ENCODE measurements at places on chromosomes 6 and 20. TPM values are rescaled to one million over a fixed set of nuclear protein-coding genes. Genes with fewer than 3 reads are reported as not detected.

The WFDC6 gene
- total RNA-seq = not detected

The PTCHD4 gene
- total RNA-seq = 0.29 TPM

The CFAP61 gene
- total RNA-seq = not detected

DNA sequence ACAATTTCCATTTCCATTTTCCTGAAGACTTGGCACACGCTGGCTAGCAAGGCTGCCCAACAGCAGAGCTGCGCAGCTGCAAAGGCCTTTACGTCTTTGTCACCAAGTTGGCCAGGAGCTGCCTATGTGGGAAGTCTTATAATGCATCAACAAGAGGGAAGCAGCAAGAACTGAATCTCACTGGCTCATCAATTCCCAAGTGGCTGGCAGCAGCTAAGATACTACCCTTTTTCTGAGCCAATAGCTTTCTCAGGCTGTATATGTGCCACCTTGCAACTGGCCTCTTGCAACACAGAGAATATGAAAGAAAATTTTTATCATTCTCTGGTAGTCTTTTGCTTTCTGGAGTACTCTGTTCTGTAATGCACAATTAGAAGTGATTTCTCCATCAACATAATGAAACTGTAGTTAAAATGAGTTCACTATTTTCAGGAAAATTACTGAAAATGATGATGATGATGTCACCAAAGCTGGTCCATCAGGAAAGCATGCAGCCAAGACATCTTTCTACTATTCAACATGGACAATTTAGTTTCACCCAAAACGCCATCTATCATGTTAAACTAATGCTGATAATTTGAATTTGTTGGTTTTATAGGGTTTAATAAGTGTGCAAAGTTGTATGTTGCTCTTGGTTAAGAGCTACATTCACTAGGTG, 97.3 kb upstream of the FOXA2 start:
- no peaks in the 10 kb centered on the region for H3K27me3 ChIP-seq
- no peak for DNase-seq
- no peaks in the 10 kb centered on the region for H3K4me1 ChIP-seq
- H3K27ac ChIP-seq = no peak overlapping the region
- H3K36me3 ChIP-seq = no peaks in the 10 kb centered on the region
- no peak overlapping the region for H3K4me3 ChIP-seq

GRCh38 chr6:3373597-3374203, 83.2 kb downstream of the SLC22A23 start:
- H3K4me3 ChIP-seq = no peak overlapping the region
- no peak for DNase-seq
- H3K4me1 ChIP-seq = no peaks in the 10 kb centered on the region
- no peaks in the 10 kb centered on the region for H3K36me3 ChIP-seq
- H3K27ac ChIP-seq = no peak overlapping the region
- H3K27me3 ChIP-seq = no peaks in the 10 kb centered on the region

GRCh38 chr6:138653435-138653834, 120.1 kb upstream of the CCDC28A start:
- H3K36me3 ChIP-seq = no peaks in the 10 kb centered on the region
- no peaks in the 10 kb centered on the region for H3K4me1 ChIP-seq
- no peak for DNase-seq
- no peak overlapping the region for H3K4me3 ChIP-seq

- H3K4me1 ChIP-seq = no peaks in the 10 kb centered on the region
- H3K27ac ChIP-seq = no peak overlapping the region
- no peak for DNase-seq
- no peak overlapping the region for H3K4me3 ChIP-seq
Observed at GRCh38 chr6:159116343-159116742, 52.9 kb upstream of the FNDC1 start.

- DNase-seq = no peak
- no peaks in the 10 kb centered on the region for H3K36me3 ChIP-seq
- H3K27ac ChIP-seq = no peak overlapping the region
- H3K27me3 ChIP-seq = no peaks in the 10 kb centered on the region
Observed at GRCh38 chr6:163554663-163555062, 140.1 kb downstream of the QKI start.

DNA sequence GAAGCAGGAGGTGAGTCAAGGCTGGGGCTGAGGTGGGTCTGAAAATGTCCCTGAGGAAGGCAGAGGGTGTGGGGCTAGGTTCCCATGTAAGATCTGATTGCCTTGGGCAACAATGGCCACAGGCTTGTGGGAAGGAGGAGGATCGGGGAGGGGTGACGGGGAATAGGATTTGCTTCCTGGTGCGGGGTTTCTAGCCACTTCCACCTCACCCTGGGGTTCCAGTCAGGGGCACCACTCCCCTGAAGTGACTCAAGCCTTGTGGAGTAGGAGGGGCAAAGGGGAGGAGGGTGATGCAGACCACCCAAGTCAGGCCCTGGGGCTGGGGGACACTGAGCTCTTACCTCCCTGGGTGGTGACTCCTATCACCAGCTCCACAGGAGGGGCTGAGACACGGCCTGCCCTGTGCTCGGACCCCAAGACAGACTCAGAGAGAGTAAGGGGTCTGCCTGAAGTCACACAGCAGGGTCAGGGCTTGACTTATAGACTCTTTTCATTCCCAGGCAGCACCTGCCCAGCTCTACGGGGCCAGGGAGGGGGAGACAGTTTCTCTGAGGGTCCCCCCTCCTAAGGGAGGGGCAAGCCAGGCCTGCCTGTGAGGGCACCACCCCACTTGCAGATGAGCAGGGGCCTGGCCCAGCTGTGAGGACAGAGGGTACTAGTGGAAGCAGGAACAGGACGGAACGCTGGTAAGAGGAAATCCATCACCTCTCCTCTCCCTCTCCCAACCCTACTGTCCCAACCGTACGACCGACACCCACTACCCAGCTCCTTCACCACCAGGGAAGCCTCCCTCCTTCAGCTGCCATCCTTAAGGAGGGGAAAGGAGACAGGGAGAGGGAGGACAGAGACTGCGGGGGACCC, 12.4 kb upstream of the SPDEF start:
- H3K36me3 ChIP-seq = no peaks in the 10 kb centered on the region
- DNase-seq = no peak
- H3K27ac ChIP-seq = no peak overlapping the region

DNA sequence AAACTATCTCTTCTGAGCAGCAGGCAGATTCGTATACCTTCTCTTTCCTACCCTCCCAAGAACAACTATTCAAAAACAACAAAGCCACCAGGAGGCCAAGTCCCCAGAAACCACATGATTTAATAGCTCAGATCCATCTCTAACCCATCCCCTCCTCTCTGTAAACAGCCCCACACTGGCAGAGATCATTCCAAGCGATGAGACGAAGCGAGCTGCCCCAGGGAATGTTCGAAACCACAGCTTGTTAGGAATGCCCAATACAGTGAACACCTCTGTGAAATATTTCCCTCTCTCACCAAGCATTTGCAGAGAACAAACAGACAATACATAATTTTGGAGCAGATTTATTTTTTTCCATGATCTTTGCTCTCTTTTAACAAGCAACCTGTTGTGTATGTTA, 231.8 kb downstream of the SOD2 start:
- H3K27me3 ChIP-seq = no peaks in the 10 kb centered on the region
- H3K4me3 ChIP-seq = no peak overlapping the region
- no peak for DNase-seq
- no peaks in the 10 kb centered on the region for H3K4me1 ChIP-seq

- H3K36me3 ChIP-seq = no peaks in the 10 kb centered on the region
- no peak overlapping the region for H3K4me3 ChIP-seq
- no peaks in the 10 kb centered on the region for H3K27me3 ChIP-seq
- H3K4me1 ChIP-seq = no peaks in the 10 kb centered on the region
Observed at GRCh38 chr6:40585651-40586269, 1.4 kb downstream of the LRFN2 start.

GRCh38 chr6:90900034-90900433, 313.2 kb upstream of the MAP3K7 start:
- H3K36me3 ChIP-seq = no peaks in the 10 kb centered on the region
- no peak for DNase-seq
- no peak overlapping the region for H3K4me3 ChIP-seq
- no peaks in the 10 kb centered on the region for H3K4me1 ChIP-seq
- H3K27ac ChIP-seq = no peak overlapping the region
- no peaks in the 10 kb centered on the region for H3K27me3 ChIP-seq

All from uterus (tissue), 4 donors.